ENCODE measurements at places on chromosomes 5 and 9. TPM values are rescaled to one million over a fixed set of nuclear protein-coding genes. Genes with fewer than 3 reads are reported as not detected.

The LCN9 gene
- not detected for total RNA-seq

- no peak for DNase-seq
These were observed 29.2 kb downstream of the NCS1 start for GRCh38 chr9:130201399-130201873.

The TAF1L gene
- not detected for total RNA-seq

- DNase-seq, result no peak
These were observed 2.9 kb downstream of the TGFBI start for GRCh38 chr5:136031711-136032110.

DNA sequence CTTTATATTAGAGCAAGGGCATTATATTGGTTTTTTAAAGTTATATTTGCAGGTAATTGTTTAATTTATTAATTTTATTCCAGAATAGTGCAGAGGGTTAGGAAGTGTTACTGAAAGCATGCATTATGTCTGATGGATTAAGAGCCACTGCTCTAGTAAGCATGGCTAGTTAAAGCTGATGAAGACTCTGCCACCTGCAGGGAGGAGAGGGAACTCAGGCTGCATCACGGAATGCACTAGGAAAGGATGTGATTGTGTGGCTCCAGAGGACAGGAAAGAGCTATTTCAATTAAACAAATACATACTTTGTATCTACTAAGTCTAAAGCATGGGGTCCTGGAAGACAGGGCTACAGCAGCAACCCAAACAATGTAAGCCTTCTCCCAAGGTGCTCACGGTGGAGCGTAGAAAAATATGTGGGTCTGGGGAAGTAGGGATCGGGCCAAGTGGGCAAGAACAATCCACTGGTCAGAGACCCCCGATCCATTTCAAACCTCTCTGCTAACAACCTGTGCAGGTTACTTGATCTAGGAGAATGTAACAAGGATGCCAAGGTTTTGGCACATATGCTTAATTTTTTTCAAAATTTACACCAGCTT is 15.3 kb upstream of the GRXCR2 start:
- DNase-seq, result no peak

DNA sequence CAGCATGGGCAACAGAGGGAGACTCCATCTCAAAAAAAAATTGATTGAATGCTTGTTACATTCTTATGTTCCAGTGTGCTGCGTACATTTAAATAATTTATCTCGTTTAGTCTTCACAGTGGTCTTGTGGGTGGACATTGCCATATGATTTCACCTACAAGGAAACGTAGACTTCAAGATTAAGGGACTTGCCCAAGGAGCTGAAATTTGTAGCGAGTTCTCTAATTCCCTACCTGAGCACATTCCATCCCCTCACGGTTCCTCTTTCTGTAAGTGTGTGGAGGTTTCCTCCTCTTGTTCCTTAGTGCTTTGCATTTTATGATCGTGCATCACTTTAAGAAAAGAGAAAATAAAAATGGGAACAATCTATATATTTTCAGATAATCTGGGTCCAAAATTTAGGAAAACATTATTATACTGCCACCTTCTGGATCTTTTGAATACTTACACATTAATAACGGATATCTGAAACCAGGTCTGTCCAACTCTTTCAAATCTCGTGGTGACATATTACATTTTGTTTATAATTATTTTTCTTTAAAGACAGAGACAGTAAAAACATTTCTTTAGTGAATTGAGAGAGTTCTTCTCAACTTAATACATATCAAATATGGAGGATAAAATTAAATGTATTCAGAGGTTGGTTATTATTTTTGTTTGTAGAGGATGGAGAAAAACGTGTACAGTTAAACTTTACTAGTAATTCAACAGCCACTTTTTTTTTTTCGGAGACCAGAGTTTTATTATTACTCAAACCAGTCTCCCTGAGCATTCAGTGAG is 29.9 kb upstream of the C7 start:
- no peak for DNase-seq

DNA sequence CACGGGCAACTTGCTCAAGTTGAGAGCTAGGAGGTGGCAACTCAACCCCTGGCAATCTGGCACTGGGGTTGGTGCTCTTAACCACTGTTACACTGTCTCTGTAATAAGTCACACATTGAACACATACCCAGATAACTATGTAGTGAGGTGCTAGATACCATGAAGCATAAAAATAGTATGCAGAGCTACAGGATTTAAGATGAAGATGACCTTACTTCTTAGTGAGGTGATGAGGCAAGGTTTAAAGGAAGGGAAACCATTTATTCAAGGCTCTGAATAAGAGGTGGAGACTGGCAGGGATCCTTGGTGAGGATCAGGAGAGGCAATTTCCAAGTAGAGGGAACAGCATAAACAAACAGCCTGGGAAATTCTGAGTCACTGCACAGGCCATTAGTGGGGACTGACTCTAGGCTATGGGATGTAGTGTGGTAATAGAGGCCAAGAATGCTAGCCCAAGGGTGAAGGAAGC is 67.6 kb upstream of the NR3C1 start:
- DNase-seq, result no peak

DNA sequence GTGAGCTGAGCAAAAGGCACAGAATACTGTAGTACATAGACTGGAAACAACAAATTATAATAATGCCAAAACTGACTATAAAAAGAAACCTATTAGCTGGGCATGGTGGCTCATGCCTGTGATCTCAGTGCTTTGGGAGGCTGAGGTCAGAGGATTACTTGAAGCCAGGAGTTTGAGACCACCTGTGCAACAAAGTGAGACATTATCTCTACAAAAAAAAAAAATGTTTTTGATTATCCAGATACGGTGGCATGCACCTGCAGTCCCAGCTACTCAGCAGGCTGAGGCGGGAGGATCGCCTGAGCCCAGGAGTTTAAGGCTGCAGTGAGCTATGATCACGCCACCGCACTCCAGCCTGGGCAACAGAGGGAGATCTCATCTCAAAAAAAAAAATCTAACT is 175.9 kb downstream of the TTC39B start:
- DNase-seq, result no peak

The SYNPO gene
- total RNA-seq, result not detected

GRCh38 chr5:32961059-32961415 is 249.9 kb downstream of the NPR3 start:
- DNase-seq, result no peak

The DRD1 gene
- total RNA-seq, result not detected

The STPG3 gene
- total RNA-seq, result 0.48 TPM

DNA sequence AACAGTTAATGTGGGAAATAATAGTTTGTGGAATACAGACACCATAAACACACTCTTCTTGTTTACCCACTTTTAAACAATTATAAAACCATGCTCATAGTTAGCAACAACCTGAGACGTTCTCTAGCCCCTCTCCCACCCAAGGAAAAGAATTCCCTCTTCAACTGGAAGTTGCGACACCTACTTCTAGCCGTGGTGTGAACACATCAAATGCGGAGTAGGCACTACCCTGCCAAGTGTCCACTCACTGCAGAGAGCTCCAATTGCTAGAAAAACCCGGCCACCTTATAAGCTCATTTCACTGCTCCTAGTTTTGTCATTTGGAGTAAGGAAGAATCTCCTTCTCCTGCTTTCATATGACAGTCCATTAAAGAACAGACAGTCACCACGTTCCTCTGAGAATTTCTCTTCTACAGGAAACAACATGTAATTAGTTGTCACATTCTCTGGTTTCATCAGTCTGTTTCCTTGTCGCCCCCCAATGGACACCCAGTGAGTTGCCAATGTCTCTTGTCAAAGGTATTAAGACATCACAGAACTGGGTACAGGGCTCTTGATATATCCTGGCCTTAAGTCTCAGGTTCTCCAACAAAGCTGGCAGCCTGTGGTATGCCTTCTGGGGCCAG is 47.3 kb downstream of the PRLR start:
- DNase-seq, result no peak

- DNase-seq, result no peak
These were observed 88.6 kb downstream of the JAK2 start for GRCh38 chr9:5073701-5074100.

DNA sequence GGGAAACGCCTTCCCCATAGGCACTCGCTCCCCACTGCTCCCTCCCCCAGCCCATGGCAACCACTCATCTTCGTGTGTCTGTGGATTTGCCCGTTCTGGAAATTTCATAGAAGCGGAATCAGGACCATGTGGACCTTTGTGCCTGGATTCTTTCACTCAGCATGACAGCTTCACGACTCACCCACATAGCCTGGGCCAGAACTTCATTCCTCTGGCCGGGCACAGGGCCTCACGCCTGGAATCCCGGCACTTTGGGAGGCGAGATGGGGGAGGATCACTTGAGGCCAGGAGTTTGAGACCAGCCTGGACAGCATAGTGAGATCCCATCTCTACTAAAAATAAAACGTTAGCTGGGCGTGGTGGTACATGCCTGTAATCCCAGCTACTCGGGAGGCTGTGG is 12.1 kb upstream of the DIPK1B start:
- DNase-seq, result no peak

GRCh38 chr5:155451106-155451505 is 437.6 kb downstream of the KIF4B start:
- no peak for DNase-seq

DNA sequence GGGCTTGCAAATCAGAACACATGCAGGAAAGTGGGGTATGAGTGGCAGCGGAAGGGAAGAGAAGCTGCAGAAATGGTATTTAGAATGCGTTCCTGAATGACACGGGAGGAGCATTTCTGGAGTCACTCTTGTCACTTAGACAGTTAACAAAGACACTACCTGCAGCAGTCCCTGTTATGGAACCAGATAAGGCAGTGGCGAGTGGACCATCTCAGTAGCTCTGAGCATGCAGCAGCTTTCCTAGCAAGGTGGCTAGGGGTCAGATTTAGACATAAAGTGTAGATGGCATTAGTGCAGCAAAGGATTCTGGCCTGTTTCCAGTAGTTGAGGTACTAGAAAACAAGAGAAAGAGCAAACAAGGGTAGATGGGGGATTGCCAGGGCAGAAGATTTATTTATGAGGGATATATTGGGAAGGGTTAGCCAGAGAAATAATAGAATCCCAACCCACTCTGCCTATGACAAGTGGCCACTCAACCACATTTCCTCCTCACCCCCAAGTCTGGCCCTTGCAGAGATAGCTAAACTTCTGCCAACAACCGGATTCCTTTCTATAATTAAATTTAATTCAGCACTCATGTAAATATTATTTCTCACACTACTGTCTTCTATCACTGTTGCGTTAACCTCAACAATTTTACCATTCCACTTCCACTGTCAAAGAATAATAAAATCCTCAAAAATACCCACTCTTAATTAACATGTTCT is 201.6 kb downstream of the DCP2 start:
- no peak for DNase-seq

The PALM2AKAP2 gene
- 0.57 TPM for total RNA-seq

The ARHGEF28 gene
- total RNA-seq, result 0.11 TPM

DNA sequence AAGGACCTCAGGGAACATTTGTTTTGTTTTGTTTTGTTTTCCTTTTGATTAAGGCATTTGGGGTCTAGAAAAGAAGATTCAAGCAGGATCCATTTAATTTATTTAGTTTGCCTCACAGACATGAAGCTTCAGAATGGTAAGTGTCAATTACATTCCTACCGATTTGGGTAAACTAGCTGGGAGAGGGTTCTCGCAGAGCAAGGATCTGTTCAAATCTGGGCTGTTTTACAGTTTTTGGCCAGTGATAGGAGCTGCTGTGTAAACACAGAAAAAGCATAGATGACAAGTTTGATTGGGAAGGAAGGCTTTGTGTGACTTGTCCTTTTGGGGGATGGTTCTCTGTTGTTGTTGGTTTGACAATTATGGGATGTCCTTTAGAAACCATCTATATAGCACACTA is 470.3 kb upstream of the WWC1 start:
- DNase-seq, result no peak

The DMRTA1 gene
- total RNA-seq, result not detected

- DNase-seq, result no peak
These were observed 64.6 kb upstream of the SHB start for GRCh38 chr9:38133595-38133994.

- DNase-seq, result no peak
These were observed 35.7 kb downstream of the RXRA start for GRCh38 chr9:134361843-134362414.

- DNase-seq, result no peak
These were observed 30.0 kb downstream of the OXCT1 start for GRCh38 chr5:41840251-41840650.

The GMCL2 gene
- total RNA-seq, result not detected

DNA sequence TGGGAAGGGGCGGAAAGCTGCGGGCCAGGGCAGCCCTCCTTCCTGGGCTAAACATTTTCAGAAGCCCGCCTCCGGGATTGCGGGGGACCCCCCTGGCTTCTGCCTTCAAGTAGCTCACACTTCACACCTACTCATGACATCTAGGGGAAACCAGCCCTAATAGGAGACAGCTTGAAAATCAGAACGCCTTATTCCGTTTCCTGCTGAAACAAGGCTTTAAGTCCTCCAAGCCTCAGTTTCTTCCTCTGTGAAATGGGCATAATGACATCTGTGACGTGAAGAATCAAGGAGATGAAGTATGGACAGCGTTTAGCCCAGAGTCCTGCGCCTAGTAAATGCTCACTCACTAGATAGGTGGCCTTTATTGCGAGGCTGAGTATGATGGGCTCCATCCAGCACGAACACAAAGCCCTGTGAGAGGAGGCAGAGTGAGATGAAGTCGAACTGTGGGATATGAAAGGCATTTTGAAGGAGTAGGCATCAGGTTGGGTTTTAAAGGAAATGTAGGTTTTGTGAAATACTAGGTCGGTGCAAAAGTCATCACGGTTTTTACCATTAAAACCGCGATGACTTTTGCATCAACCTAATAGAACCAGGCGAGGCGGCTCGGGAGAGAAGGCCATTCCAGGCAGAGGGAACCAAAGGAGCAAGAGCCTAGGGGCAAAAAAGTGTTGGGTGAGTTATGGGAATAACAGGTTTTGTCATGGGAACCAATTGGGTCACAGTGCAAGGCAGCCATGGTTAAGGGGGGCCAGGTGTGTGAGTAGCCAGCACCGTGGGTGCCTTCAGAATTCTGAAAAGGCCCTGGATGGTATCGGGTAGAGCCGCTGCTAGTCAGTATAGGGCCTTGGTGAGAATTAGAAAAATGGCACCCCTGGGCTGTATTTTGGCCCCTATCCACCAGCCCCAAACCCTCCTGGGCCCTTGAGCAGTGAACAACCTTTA is 1.0 kb upstream of the TSC1 start:
- no peak for DNase-seq

GRCh38 chr5:74289238-74289637 is 351.3 kb downstream of the ENC1 start:
- no peak for DNase-seq

The PCA3 gene
- not detected for total RNA-seq

DNA sequence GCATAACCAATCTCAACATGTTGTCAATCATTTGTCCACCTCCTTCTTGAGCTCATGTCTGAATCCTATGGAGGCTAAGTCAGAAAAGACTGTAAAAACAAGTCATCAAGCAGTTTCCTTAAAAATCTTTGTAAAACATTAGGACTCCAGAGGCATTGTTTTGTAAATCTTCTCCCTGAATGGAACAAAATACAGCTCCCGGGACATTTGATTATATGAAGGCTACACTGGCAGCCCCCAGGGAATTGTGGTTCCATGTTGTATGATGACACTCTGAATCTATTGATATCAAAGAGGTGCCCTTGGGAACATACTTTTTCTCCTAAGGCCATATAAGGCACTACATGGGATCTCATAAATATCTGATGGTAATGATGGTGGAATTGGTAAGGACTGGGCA is 83.2 kb upstream of the NUDT12 start:
- no peak for DNase-seq
